ENCODE measurements at places on chromosomes 16 and 17. TPM values are rescaled to one million over a fixed set of nuclear protein-coding genes. Genes with fewer than 3 reads are reported as not detected.

DNA sequence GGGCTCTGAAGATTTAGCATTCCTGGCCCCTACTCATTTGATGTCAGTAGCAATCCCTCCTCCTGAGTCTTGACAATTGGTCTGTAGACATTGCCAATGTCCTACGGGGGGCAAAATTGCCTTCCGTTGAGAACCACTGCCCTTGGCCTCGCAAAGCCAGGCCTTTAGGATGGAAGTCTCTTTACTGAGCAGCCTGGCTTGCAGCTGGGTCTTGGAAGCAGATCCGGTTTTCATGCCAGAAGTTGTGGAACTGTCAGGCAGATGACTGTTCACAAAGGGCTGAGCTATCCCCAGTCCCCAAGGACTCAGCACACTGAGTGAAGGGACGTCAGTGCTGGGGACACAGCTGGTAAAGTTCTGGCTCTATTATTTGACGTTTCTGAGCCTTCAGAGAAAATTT, 83.2 kb downstream of the WSCD1 start:
- no peak for DNase-seq

DNA sequence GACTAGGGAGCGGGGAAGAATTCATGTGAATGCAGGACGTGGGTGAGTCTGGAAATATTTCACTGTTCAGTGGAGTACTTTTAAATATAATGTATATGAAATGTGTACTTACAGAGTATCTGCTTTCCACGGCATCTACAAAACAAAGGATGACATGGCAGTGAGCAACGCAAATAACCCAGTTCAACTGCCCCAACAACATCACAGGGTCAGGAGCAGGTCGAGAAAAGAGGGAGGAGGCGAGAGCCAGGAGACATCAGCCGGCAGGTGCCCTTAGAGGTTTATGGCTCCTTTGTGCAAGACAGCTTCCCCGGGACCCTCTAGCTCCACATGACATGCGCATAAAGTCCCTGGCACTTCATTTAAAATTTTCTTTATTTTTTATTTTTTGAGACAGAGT, 61.1 kb downstream of the PECAM1 start:
- DNase-seq, result no peak

- no peak for DNase-seq
Measured at GRCh38 chr16:50531901-50532300, 16.3 kb upstream of the NKD1 start.

GRCh38 chr16:24689128-24689527, 40.3 kb upstream of the TNRC6A start:
- no peak for DNase-seq

The DLX3 gene
- 0.15 TPM for total RNA-seq
